ENCODE measurements at places on chromosomes 12 and 14.

DNA sequence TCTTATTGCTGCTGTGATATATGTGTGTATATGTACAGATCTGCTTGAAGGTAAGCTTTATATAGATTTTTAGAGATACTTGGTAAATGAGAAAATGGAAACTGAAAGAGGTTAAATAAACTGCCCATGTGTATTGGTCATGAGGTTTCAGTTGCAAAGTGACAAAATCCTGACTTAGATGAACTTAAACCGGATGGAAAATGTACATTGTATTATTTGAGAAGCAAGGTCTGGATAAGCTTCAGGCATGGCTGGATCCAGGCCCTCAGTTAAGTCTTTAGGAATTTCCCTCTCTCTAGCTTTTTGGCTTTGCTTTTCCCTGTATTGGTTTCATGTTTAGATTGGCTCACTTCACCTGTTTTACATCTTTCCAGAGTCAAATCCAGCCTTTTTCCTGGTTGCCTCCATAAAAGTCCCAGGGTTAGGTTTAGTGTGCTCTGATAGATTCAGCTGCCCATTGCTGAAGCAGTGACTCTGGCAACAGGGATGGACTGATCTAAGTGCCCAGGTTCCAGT, 21.0 kb upstream of the MAP1LC3B2 start:
- no peak for DNase-seq

- no peak for DNase-seq
These were observed 197.0 kb downstream of the ETV6 start for GRCh38 chr12:11846488-11846887.

- no peak for DNase-seq
These were observed 66.9 kb upstream of the ACTN1 start for GRCh38 chr14:69045857-69046475.

DNA sequence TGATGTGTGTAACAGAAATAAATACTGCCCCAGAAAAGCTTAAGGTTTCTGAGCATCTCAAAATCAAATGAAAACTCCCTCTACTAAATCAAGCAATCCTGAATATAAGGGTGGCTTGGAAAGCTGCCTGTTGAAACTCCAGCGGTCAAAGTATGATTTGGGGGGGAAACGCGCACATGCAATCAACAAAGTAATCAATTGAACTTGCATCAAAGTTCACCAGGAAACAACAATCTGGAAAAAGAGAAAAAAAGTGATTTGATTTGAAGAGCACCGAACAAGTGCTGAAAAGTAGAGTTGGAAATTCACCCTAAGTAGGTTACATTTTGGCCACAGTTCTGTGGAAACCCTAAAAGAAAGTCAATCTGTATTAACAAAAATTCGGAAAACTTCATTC, 700 bp downstream of the CNIH1 start:
- DNase-seq = no peak

DNA sequence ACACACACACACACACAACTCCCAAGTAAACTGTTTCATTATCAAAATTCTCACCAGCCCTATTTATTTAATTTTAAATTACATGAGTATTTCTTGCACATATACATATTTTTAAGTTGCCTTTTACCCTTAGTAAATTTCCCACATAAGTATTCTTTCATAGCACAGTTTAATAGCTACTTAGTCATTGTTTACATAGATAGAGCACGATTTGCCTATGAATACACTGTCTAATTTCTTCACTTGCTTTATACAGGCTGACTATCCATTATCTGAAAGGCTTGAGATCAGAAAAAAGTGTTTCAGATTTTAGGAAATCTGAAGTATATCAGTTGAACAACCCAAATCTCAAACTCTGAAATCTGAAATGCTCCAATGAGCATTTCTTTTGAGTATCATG, 30.9 kb downstream of the NIN start:
- DNase-seq = no peak

DNA sequence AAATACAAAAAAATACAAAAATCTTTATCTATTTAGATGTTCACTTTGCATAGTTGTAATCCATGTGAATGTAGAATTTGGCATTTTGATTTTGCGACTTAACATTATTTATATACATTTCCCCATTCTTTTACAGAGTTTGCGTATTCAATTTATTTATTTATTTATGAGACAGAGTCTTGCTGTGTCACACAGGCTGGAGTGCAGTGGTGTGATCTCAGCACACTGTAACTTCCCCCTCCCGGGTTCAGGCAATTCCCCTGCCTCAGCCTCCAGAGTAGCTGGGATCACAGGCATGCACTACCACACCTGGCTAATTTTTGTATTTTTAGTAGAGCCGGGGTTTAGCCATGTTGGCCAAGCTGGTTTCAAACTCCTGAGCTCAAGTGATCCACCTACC, 25.3 kb upstream of the STRN3 start:
- no peak for DNase-seq

DNA sequence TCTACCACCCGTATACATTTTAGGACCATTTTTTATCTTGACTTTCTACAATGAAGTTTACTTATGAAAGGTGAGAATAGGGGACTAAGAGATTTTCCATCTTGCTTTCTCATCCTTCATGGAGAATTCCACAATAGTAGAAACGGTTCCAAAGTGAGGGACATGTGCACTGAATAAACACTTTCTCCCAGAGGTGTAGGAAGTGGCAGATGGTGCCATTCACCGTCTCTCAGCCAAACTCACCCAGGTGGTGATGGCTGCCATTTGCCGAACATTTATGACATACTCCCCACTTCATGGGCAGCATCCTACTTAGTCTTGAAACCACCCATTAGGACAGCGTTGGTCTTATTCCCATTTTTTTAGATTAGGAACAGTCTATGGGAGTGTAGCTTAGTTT, 540.5 kb downstream of the DIO2 start:
- DNase-seq = no peak

DNA sequence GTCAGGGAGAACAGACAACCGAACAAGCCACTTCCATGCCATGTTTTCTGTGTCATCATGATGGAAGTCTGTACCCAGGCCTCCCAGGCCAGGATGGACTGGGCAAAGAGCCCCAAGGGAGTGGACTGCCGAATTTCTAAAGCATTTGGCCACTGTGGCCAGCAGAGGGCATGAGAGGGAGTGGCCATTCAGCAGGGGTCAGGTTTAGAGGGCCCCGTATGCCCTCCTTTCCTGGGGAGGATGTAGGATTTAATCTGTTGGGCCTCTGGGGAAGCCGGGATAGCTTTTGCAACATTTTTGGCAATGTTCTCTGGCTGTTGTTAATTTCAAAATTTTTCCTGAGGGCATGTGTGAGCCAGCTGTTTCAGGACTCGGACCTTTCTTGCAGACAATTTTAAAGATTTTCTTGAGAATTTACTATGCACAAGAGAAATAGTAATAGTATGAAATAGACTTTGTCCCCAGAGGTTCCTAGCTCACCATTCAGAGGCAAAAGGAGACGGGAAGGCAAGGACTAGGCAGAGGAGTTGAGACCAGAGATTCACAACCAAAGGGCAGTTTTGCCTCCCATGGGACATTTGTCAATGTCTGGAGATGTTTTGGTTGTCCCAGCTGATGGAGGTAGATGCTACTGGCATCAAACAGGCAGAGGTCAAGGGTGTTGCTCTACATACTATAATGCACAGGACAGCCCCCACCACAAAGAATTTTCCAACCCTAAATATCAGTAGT, 18.0 kb downstream of the ACACB start:
- no peak for DNase-seq

GRCh38 chr12:51520576-51521325, 70.3 kb upstream of the SCN8A start:
- DNase-seq = no peak

- no peak for DNase-seq
These were observed 161.2 kb downstream of the TMTC3 start for GRCh38 chr12:88303335-88303734.

- no peak for DNase-seq
These were observed 45.7 kb upstream of the KCNA5 start for GRCh38 chr12:4997939-4998338.

GRCh38 chr12:52234223-52234810, 1.3 kb downstream of the KRT7 start:
- DNase-seq = peak; percentile 7

DNA sequence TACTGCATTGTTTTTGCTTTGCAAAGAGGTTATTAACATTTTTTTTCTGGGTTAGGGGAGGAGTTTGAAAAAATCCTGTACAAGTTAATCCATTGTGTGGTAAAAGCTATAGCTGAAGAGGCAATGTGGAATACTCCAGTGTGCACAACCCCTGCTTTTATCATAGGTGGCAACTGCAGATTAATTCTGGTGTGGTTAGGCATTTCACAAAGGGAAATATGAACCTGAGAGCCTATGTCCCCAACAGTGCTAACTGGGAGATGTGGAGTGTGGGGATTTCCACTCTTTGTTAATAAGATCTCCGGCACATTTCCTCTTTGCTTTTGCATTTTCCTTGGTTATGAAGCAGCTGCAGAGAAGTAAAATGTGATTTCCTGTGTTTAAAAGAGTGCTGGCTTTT, 33.6 kb downstream of the PRORP start:
- DNase-seq = no peak

GRCh38 chr12:31250179-31250578, 75.8 kb downstream of the SINHCAF start:
- no peak for DNase-seq

- DNase-seq = no peak
These were observed 266.8 kb upstream of the FKBP4 start for GRCh38 chr12:2528001-2528400.

- no peak for DNase-seq
These were observed 17.5 kb downstream of the APPL2 start for GRCh38 chr12:105218434-105218833.

- peak; percentile 56 for DNase-seq
These were observed 581 bp downstream of the PITPNM2 start for GRCh38 chr12:123150275-123150743.

- no peak for DNase-seq
These were observed 194.1 kb upstream of the PLEKHA5 start for GRCh38 chr12:18935371-18935965.

DNA sequence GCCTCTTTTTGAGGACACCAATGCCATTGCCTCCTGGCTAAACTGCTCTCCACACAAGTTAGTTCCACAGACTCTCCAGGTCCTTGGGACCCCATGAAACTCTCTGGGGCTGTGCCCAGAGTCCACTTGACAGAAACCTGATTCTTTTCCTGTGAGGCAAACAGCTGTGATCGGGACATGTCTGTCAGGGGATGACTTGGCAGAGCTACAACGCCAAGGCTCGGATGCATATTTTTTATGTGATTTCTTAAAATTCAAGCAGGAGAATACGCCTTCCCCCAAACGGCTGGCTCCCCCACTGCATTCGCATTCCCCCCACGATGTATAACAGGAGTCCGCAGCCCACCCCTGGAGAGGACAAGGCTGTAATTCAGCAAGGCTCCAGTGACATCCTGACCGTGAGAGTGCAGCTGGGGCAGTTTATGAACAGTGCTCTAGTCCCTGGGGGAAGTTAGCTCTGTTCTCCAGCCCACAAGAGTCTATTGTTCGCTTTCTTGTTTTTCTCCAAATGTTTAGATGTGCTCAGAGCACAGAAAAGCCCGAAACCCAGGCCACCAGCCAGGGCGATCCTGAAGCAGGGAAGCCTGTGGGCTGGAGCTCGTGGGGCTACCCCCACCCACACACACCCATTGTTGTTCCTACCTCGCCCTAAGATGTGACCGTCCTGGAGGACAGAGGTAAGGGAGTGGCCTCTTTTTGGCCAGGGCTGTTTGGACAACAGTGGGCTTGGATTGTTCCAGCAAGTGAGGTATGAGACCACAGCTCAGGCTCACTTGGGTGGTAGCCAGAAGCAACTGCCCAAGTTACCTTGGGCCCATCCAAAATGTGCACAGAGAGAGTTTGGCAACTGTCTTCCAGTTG, 159.5 kb downstream of the ZFP36L1 start:
- DNase-seq = no peak

- DNase-seq = no peak
These were observed 50.7 kb downstream of the TSPAN9 start for GRCh38 chr12:3127832-3128231.

- no peak for DNase-seq
These were observed 834.1 kb downstream of the TRHDE start for GRCh38 chr12:73106296-73106695.

GRCh38 chr12:111172786-111173185, 196.1 kb downstream of the PHETA1 start:
- DNase-seq = no peak

DNA sequence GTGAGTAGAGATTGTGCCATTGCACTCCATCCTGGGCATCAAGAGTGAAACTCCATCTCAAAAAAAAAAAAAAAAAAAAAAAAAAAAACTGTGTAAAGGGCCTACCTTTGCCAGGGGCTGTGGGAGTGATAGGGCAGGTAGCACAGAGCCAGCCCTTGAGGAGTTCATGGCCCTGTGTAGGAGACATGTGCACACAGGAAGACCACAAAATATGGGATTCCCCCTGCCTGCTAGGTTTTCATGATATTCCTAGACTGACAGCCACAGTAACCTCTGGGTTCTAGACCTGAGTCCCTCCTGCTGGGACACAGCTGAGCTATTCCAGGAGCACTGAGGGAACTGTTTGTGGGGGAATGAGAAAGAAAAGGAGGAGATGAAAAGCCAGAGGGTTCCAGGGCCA, 8.3 kb upstream of the SPTSSA start:
- no peak for DNase-seq

DNA sequence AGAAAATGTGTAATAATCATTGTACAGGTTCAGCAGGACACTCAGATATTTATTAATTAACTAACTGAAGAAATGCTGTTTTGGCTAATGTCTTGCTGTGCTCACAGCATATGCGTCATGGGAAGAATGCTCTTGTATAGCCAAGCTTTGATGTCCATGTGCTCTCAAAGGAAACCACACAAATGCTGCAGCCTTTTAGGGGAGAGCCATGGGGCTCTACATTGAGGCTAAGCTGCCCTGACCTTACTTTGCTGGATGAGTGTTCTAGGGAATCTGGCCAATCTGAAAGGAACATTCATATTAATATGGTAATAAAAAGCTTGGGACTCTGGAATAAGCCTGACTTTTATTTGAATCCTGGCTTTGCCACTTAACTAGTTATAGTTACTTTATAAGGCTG, 9.5 kb upstream of the CRADD start:
- no peak for DNase-seq

- no peak for DNase-seq
These were observed 17.1 kb downstream of the SYNE3 start for GRCh38 chr14:95499354-95499750.

GRCh38 chr12:53399896-53400295, 19.9 kb downstream of the SP1 start:
- DNase-seq = no peak

Data from GM12891 (cell line).